ENCODE measurements at places on chromosomes 7 and 10.

GRCh38 chr7:47520406-47520805, 61.5 kb downstream of the TNS3 start:
- DNase-seq: peak; percentile 96

GRCh38 chr7:139358541-139359365, 941 bp upstream of the LUC7L2 start:
- no peak for DNase-seq

- no peak for DNase-seq
Measured at GRCh38 chr7:24825931-24826661, 68.8 kb upstream of the GSDME start.

DNA sequence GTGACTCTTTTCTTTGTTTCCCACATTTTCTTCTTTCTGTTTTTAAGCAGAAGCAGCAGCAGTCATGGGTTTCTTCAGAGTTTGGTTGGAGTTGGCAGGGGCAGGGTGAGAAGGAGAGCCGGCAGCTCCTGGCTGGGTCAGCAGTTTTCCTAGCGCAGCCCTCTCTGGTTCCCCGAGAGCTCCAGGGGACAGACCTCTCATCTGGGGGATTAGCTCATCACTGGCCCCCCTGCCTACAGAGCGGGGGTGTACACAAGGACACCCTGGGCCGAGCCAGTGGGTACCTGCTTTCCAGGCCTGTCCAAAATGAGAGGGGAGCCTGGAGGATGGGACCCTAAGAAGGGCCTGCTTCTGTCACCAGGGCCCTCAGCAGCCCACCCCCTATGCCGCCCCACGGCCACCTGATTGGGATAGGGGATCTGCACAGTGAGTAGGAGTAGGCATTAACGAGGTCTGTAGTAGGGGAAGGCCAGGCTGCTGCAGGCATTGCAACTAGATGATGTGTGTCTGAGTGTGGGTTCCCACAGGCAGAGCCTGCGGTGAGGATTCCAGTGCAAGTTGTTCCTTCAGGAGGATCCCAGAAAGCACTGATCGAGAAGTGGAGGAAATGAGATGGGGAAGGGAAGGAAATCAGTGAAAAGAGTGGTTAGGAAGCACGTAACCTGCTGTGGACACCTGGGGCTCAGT, 122.9 kb upstream of the PPIF start:
- DNase-seq: no peak

DNA sequence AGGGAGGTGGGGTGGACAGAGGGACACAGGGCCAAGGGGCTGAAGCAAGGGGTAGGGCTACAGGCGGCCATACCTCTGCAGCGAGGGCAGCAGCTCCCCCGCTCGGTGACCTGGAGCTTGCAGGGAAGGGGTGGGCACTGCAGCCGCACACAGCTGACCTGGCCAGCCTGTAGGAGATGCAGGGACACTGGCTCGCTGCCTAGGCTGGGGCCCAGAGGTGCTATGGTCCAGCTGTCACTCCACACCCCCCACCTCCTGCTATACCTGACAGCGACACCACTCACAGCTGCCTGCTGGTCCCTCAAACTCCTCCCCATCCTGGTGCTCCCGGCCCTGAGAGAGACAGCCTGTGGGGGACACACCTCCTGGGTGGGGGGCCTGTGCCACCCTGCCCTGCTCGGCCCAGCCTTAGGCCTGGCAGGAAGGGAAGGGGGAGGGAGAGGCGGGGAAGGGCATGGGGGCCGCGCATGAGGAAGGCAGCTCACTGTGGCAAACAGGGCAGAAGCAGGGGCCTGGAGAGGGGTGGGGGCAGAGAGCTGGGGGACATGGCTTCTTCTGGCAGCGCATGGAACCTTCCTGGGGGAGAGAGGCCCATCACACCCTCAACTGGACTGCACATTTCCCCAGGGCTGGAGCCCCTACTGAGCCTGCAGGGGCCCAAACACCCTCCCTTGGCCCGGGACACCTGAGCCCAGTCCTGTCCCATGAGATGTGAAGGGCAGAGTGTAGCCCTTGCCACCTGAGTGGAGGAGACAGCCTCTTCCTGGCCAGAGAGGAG, 23.9 kb downstream of the ATP6V1F start:
- no peak for DNase-seq

GRCh38 chr7:46515844-46516590, 594.9 kb upstream of the IGFBP3 start:
- no peak for DNase-seq

All from AG09309 (cell line).